SHP77 (cell line): ENCODE measurements at places on chromosomes 2 and 18.

GRCh38 chr18:29078273-29078672 is 901.3 kb upstream of the CDH2 start:
- DNase-seq: no peak

DNA sequence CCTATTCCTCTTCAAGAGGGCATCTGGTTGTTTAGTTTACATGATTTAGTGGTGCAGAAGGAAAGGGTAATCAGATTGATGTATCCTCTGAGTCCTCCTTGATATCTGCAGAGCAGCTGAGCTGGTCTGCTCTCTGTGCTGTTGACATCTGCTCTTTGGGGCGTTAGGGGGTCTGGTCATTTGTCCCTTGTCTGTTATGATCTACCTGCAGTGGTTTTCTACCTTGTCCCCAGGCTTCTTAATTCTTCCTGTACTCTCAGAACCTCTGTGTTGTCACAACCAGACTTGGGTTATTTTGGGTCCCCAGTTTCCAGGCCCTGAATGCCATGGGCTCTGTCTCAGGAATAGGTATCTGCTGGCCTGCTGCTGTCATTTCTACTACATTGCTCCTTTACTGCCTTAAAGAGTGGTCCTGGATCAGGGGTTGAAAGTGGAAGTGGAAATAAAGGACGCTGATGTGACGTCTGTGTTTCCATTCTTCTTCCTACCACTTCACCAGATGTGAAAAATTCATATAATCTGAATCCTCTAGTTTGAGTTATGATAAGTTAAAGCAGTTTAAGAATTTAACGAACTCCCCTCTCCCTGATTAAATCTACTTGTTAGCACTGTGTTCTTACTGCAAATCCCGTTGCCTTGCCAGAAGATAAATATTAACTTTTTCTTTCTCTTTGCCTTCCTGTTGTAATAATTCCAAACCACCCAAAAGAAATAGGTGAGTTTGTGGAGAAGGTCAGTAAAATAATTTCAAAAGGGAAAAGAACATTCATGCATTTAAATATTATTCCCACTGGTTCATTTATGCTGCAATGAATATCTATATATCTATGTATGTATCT is 16.6 kb upstream of the CPS1 start:
- no peak for DNase-seq

GRCh38 chr2:32591669-32592463 is 36.0 kb upstream of the TTC27 start:
- no peak for DNase-seq

DNA sequence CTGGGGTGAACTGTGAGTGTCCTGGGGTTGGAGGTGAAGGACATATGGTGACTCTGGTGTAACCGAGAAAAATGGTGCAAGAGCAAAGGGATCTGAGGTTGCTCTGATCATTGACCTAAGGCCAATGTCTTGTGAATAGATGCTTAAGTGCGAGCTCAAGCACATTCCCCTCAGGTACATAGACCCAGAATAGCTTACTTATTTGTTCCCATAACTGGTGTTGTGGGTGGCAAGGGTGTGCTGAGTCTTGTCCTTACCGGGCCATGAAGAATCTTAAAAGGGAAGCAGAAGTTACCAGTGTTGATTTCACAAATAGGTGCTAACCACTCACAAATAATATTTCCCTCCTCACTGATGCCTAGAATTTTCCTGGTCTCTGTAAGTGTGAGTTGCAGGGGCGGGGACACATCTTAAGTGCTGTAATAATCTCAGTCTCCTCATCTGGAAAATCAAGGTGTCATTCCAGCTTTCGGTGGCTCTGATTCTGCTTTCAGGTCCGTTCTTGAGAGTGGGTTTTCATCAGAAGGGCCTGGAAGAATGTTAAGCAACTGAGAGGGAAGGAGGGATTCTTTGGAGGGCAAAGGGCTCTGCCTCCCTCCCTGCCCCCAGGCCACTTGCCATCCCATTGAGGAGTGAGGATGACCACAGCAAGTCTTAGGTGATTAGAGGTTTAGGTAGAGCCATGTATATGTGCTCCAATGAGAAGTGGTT is 54.9 kb downstream of the LIPG start:
- DNase-seq: no peak

DNA sequence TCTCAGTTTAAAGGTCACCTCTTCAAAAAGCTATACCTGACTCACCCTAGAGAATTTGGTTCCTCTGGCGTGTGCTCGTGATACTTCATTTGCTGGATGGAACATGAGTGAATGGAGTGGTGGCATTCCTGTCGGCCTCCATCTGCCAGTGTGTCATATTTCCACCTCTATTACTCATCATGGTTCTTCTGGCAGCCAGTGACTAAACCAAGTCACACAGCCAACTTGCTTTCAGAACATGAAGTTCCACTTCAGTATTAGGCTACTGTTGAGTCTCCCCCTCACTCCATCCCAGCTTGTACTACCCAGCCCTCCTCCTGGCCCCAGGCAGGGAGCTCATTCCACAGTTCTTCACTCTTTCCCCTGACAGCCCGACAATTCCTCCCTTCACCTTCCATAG is 169.8 kb downstream of the MREG start:
- DNase-seq: no peak

- no peak for DNase-seq
Measured at GRCh38 chr2:29317077-29317517, 201.9 kb downstream of the CLIP4 start.

DNA sequence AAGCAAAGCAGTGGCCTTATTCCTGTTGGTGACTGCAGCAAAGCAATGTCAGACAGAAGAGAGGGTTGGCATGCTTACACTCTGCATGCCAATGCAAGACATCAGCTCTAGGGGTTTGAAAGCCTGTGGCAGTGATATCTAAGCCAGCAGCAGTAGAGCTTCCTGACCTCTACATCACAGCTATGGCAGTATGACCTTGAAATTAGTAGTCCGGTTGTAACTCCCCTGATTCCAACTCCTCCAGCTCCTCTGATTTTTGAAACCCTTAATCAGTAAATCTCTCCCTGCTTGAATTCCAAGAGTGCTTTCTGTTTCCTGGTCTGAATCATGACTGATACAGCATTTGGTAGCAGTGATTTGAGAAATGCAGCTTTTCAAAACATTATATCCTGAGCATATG is 60.0 kb upstream of the LRP1B start:
- DNase-seq: no peak

GRCh38 chr2:67532387-67532786 is 135.3 kb downstream of the ETAA1 start:
- no peak for DNase-seq
